Caudate nucleus (tissue), 63 donors: ENCODE measurements at places on chromosomes 1 and 21.

DNA sequence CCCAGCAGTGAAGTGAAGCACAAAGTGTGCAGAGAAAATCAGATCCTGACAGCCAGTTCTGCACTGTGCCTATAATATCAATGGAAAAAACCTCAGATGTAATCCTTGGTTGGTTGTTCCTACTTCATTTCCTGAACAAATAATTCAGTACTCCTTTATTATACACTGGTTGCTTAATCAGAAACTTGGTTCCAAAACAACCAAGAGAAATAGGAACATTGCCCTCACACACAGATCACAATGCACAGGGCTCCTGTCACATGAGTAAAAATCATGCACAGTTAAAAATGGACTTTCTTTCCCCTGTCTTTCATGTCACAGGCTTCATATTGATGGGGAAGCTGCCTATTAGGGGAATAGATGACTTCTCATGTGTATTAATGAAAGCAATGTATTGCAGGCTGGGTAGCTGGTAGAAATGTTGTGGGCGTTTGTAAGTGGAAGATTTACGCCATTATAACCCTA is 9.7 kb downstream of the DNASE2B start:
- DNase-seq = no peak

- DNase-seq = no peak
Observed at GRCh38 chr1:196655071-196655470, 3.2 kb downstream of the CFH start.

DNA sequence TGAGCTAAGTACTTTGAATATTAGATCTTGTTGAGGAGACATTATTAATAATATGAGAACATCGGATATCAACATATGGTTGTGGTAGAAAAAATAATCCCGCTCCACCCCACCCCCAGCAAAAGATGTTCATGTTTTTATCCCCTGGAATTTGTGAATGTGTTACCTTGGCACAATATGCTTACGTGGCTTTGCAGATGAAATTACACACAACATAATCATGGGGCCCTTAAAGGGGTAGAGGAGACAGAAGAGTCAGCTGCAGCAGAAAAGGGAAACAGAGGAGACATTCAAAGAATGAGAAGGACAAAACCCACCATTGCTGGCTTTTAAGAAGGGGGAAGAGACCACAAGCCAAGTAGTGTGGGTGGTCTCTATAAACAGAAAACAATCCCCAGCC is 104.1 kb downstream of the SEC16B start:
- no peak for DNase-seq

DNA sequence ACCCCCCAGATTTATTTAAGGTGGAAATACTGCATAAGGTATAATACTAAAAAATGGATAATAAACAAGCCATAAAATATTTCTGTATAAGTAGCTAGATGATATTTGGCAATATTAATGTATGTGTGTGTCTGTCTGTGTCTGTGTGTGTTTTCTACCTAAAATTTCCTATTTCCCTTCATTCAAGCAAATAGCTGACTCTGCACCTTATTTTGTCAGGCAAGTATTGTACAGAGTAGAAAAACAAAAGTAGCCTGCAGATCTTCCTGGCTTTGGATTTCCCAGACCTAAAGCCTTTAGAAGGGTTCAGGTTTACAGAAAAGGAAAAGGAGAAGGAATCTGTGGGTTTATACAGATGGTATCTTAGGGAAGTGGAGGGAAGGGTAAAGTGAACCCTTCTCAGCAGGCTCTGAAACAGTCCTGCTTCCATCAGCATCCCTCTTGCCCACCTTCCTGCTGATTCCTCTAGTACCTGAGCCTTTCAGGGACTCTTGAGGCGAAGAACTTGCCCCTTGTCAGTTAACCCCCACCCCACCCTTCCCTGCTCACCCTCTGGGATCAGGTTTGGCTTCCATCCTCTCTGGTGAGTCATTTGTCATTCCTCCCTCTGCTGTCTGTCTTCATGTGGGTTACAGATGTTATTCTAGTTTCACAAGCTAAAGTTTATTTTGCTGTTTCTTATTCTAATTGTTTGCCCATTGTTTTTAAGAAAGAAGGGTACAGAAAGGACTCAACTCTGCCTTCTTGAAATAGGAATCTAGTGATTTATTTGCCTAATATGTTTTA is 21.7 kb upstream of the RGS16 start:
- DNase-seq = no peak

- no peak for DNase-seq
Observed at GRCh38 chr21:15445327-15445726, 284.5 kb upstream of the USP25 start.
